ENCODE measurements at places on chromosomes 6 and 20. TPM values are rescaled to one million over a fixed set of nuclear protein-coding genes. Genes with fewer than 3 reads are reported as not detected.

Gene ERVFRD-1
- total RNA-seq = not detected

Gene AK9
- 1.4 TPM for total RNA-seq

Gene MAN1A1
- total RNA-seq = 39.8 TPM

Gene UBD
- not detected for total RNA-seq

Gene L3MBTL1
- total RNA-seq = 4.8 TPM

Gene SLC17A9
- 0.34 TPM for total RNA-seq

Gene ILRUN
- total RNA-seq = 64.9 TPM

Gene HIVEP2
- total RNA-seq = 19.5 TPM

Gene RPN2
- total RNA-seq = 213 TPM

Gene STMND1
- total RNA-seq = not detected

Gene TPX2
- total RNA-seq = 126 TPM

Gene ZNF391
- total RNA-seq = 3.5 TPM

Gene EGFL8
- 3.8 TPM for total RNA-seq

Gene ECT2L
- not detected for total RNA-seq

Gene CLPSL2
- total RNA-seq = not detected

Measured in foreskin keratinocyte (primary cell).